ENCODE measurements at places on chromosomes 1 and 21.

- DNase-seq = no peak
Observed at GRCh38 chr1:173224949-173225348, 17.8 kb upstream of the TNFSF4 start.

DNA sequence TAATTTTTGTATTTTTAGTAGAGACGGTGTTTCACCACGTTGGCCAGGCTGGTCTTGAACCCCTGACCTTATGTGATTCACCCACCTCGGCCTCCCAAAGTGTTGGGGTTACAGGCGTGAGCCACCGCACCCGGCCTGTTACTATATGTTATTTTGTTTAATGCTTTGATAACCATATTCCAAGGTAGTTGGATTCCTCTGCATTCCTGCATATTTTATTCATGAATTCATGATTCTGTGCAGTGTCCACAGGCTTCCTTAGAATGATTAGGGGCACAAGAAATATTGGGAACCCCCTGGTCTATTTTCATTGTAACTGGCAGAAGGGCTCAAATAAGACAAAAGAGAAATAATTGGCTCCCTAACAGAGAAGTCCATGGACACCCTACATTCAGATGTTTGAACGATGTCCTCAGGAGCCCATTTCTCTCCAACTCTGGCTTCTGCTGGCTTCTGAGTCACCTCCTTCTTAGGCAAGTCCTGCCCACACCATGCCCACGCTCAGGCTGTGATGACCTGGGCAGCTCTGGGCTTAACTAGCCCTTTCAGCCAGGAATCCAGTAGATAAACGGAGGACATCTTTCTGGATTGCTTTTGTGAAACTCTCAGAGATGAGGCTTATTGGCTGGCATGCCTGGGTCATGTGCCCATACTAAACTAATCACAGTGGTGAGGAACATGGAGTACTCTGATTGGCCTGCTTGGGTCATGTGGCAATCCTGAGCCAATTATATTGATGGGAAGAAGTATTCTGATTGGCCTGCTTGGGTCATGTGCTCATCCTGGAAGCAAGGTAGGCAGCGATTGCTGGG is 32.6 kb downstream of the TNFRSF8 start:
- DNase-seq = peak; percentile 9

DNA sequence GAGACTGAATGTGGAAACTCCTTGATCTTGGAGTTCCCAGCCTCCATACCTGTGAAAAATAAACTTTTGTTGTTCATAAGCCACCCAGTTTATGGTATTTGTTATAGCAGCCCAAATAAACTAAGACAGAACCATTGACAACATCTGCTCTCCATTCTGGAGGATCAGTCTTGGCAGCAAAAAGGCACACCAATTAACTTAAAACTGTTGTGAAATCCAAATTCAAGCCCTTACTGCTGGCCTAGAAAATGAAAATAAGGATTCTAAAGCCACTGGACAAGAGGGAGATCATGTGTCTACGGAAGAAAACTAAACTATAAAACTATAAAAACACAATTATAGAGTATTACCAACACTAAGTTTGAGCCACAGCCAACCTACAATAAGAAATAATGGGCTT is 172.1 kb upstream of the RNPC3 start:
- DNase-seq = no peak

- DNase-seq = no peak
Observed at GRCh38 chr1:94798054-94798453, 22.1 kb upstream of the SLC44A3 start.

DNA sequence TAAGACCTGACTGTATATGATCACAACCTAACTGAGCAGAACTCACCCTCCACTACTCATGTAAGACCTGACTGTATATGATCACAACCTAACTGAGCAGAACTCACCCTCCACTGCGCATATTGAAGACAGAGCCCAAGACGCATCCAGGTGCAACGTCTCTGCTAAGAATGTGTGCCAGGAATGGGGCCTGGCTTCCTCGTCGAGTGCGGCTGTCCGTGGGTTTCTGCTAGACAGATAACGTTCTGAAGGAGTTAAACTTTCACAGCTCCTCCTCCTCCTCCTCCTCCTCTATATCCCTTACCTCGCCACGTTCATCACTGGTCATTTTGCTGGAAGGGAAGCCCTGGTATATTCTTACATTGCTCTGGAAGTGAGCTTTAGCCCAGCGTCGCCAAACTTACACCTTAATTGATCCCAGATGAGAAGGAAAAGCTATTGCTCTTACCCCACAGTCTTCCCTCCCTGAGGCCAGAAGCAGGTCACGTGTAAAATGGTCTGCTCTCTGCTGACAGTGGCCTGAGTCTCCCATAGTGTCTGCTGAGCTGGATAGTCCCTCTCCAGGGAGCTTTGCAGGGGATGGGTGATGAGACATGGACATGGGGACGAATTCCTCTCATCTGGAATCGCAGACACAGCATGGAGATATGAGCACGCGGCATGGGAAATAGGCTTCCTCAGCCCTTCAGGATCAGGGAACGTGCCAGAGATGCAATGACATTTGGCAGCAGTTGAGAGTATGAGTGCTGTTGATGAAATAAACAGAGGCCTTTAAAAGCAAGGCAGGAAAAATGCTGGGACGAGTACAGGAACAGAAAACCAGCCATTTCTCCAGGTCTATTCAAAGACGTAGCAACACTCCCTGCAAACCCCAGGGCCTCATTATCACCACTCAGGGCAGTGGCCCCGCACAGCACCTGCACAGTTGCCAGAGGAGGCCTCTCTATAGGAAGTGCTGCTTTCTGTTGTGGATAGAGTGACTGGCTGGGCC is 528.1 kb downstream of the KIF26B start:
- no peak for DNase-seq

GRCh38 chr21:42105476-42106315 is 34.6 kb downstream of the UMODL1 start:
- no peak for DNase-seq

- no peak for DNase-seq
Observed at GRCh38 chr21:45637883-45638282, 5.6 kb upstream of the PCBP3 start.

DNA sequence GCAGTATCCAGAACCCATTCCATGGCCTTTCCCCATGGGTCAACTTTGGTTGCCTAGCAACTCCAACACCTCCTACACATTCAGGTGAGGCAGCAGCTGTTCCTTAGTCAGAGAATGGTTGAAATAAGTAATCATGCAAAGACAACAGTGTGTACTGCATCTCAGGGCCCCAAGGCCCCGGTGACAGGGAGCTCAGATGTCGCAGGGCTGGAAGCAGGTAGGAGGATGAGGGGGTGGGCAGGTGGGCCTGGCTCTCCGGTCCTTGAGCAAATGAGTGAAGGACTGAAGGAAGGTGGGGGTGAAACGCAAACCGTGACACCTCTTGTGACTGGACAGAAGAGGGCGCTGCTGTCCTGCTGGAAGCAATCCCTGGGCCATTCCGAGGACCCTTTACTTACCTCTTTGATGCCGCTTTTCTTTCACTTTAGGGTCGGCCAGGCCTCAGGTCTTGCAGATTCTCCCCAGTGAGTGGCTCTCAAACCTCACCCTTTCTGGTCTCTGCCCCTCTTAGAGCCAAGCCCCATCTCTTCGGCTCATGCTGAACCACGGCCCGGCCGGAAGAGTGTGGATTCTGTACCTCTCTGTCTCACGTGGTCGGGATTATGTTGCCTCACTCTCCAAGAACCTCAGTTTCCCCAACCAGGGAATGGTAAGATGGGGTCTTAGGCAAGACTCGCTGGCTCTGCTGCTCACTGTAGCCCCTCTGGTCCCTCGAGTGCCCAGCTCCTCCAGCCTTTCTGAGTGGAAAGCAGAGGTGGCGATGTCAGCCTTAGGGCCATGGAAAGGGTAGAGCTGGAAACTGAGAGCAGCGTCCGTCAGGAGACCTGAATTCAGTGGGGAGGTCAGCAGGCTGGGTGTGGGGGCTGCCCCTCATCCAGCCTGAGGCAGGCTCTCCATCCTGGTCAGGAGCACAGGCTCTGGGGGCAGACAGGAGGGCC is 5.6 kb upstream of the KCNA10 start:
- peak; percentile 28 for DNase-seq

DNA sequence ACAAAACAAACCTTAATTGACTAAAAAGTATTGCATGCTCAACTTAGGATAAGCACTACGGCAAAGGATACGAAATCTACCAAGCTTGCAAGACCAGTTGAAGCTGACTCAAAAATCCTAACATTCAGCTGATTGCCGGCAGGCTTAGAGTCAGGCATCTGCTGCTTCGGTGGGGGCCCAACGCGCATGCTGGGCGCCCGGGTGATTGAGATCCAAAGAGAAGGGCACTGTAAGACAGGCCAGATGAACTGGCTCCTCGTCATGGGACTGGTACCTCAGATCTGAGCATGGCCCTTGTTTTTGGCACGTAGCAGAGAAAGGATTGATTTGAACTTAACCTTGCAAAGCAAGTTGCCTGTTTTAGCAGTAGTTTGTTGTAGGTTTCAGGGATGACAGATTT is 86.6 kb downstream of the PRDM2 start:
- no peak for DNase-seq

DNA sequence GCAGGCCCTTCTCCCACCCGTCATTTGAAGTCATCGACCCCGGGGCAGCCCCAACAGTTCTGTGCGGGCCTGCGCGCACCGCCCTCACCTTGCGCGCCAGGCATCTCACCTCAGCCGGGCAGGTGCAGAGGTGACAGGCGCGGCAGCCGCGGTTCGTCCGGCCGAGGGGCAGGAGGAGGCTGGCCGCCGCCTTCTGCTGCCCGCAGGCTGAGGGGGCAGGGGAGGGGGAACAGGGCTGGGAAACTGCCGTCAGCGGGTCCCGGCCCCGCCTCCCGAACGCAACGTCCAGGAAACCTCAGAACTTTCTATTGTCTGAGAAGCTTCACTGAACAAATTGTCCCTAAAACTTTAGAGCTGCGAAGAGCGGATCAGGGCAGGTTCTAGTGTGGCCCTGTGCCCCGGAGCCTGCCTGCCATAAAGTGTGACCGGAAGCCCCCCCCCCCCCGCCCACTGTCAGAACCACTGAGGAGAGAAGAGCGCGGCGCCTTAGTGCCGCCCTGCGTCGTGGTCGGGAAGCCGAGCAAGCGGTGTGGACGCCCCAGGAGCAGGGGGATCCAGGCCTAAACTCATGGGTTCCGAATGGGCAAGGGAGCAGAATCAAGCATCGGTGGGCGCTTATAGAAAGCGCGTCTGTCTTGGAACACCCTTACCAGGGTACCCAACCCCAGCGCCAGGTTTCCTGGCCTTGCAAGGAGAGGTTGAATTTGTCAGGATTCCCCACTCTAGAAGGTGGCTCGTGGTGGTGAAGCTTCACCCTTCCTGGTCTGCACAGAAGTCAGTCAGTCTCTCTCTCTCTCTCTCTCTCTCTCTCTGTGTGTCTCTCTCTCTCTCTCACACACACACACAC is 13.3 kb upstream of the TBX15 start:
- no peak for DNase-seq

GRCh38 chr1:194225821-194226220 is 1039.4 kb upstream of the B3GALT2 start:
- DNase-seq = no peak

- peak; percentile 58 for DNase-seq
Observed at GRCh38 chr1:229271448-229272159, 693 bp downstream of the RAB4A start.

DNA sequence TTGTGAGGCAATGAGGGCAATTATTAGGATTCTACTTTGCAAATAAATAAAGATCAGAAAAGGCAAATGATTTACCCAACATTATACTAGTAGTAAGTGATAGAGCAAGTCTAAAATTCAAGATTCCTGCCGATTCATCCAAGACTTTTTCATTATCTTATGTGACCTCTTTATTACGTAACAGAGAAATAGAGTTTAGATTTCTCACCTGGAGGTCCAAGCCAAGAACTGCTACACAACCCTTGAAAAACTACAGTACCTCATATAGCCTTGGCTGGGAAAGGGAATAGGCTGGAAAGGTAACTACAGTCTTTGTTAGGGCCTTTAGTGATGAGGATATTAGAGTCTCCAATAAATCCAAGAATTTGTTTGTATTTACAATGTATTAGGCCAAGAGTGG is 13.3 kb downstream of the EEIG2 start:
- no peak for DNase-seq

DNA sequence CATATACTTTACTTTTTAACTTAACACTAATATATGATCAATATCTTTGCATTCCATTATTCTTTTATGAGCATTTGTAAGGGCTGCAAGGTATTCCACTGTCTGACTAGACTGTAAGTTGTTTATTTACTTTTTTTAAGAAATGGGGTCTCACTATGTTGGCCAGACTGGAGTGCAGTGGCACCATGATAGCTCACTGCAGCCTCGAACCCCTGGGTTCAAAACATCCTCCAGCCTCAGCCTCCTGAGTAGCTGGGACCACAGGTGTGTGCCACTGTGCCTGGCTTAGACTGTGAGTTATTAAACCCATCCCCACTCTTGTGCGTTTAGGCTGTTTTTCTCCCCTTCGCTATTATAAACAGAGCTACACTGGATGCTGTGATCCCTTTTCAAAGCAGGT is 6.7 kb upstream of the KIF26B start:
- DNase-seq = no peak

GRCh38 chr1:207007352-207008033 is 25.1 kb downstream of the C1orf116 start:
- peak; percentile 28 for DNase-seq

- no peak for DNase-seq
Observed at GRCh38 chr1:112317611-112318062, 78.4 kb upstream of the CTTNBP2NL start.

- DNase-seq = no peak
Observed at GRCh38 chr1:61152066-61152465, 69.7 kb downstream of the NFIA start.

- DNase-seq = no peak
Observed at GRCh38 chr1:98181036-98181764, 260.4 kb upstream of the DPYD start.

GRCh38 chr1:154765970-154766369 is 104.1 kb downstream of the KCNN3 start:
- peak; percentile 65 for DNase-seq

Data from mesenchymal stem cell (in vitro differentiated cells and primary cell).